ENCODE measurements at places on chromosomes 5 and 9. TPM values are rescaled to one million over a fixed set of nuclear protein-coding genes. Genes with fewer than 3 reads are reported as not detected.

DBH gene
- not detected for total RNA-seq

GPR150 gene
- 0.45 TPM for total RNA-seq

PPP3R2 gene
- total RNA-seq: not detected

CSF1R gene
- total RNA-seq: not detected

RABEPK gene
- 38.7 TPM for total RNA-seq

HCN1 gene
- total RNA-seq: 0.30 TPM

STPG3 gene
- total RNA-seq: not detected

SSNA1 gene
- total RNA-seq: 82.1 TPM

Data from smooth muscle cell of the coronary artery (primary cell).